Progenitor cell of endocrine pancreas (in vitro differentiated cells): ENCODE measurements at places on chromosomes 13 and 19. TPM values are rescaled to one million over a fixed set of nuclear protein-coding genes. Genes with fewer than 3 reads are reported as not detected.

GRCh38 chr13:57734306-57734705 is 102.8 kb downstream of the PCDH17 start:
- H3K36me3 ChIP-seq, result no peaks in the 10 kb centered on the region
- H3K4me1 ChIP-seq, result no peaks in the 10 kb centered on the region

DNA sequence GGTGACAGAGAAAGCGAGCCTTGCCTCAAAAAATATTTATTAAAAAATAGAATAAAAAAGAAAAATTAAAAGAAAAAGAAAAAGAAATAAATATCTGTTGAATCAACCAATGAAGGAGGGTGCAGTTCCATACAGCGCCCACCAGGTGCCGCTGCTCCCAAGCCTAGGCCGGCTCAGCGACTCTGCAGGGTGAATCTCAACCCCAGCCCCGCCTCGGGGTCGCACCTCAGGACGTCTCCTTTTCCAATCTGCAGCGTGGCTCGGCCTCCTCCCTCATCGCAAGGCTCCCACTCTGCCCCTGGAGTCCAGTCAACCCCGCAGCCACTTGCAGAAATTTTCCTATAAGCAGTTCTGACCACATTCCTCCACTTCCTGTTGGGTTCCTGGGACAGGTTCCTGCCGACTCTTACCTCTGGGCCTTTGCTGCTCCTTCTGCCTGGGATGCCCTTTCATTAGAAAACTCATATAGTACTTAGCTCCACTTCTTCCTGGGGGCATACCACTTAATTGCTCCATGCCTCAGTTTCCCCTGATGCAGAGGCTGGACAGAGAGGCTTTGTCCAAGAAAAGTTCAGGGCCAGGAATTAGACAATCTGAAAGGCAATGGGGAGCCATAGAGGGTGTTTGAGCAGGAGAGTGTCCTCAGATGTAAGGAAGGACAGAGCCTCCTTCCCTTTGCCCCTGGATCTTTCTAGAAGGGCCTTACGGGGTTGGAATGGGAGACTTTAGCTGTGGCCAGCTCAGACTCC is 24.3 kb downstream of the NFILZ start:
- DNase-seq, result peak; percentile 61
- H3K27me3 ChIP-seq, result peaks cover 20% of the 10 kb centered on the region
- no peaks in the 10 kb centered on the region for H3K36me3 ChIP-seq
- no peak overlapping the region for H3K27ac ChIP-seq
- no peaks in the 10 kb centered on the region for H3K4me1 ChIP-seq
- peak overlapping the region; percentile 61 for H3K4me3 ChIP-seq

GRCh38 chr19:53531457-53531856 is 6.5 kb upstream of the ZNF331 start:
- DNase-seq, result no peak
- H3K36me3 ChIP-seq, result no peaks in the 10 kb centered on the region
- no peaks in the 10 kb centered on the region for H3K27me3 ChIP-seq
- H3K4me3 ChIP-seq, result no peak overlapping the region
- H3K4me1 ChIP-seq, result peaks cover 5% of the 10 kb centered on the region

GRCh38 chr19:30865511-30865910 is 483.7 kb downstream of the TSHZ3 start:
- peaks cover 9% of the 10 kb centered on the region for H3K27me3 ChIP-seq
- H3K36me3 ChIP-seq, result no peaks in the 10 kb centered on the region
- no peaks in the 10 kb centered on the region for H3K4me1 ChIP-seq
- H3K27ac ChIP-seq, result no peak overlapping the region
- no peak for DNase-seq
- H3K4me3 ChIP-seq, result no peak overlapping the region

GRCh38 chr13:23319883-23320224 is 113.6 kb downstream of the SACS start:
- H3K36me3 ChIP-seq, result no peaks in the 10 kb centered on the region
- H3K27me3 ChIP-seq, result no peaks in the 10 kb centered on the region

- no peak overlapping the region for H3K27ac ChIP-seq
- peaks cover 55% of the 10 kb centered on the region for H3K27me3 ChIP-seq
- no peak for DNase-seq
- H3K36me3 ChIP-seq, result no peaks in the 10 kb centered on the region
- H3K4me1 ChIP-seq, result no peaks in the 10 kb centered on the region
Observed at GRCh38 chr13:25295228-25295627, 6.2 kb upstream of the NUP58 start.

- H3K27ac ChIP-seq, result no peak overlapping the region
- no peaks in the 10 kb centered on the region for H3K36me3 ChIP-seq
- DNase-seq, result no peak
- no peaks in the 10 kb centered on the region for H3K27me3 ChIP-seq
- no peaks in the 10 kb centered on the region for H3K4me1 ChIP-seq
Observed at GRCh38 chr13:103788061-103788652, 721.9 kb upstream of the SLC10A2 start.

DNA sequence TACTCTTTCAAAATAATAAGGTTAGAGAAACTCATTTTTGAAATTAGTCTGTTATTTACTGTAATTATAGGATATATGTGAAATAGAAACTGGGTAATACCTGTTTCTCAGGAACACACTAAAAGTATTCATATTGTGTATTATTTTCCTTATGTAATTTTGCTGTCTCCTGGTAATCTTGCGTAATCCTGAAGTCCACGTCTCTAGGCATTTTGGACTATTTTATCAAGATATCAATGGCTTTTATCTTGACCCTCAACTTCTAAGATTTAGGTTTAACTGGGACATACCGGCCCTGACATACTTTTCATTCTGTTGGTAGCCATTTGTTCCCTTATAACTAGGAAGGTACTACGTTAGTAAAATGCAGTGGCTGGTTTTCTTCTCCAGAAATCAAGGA is 80.3 kb downstream of the PAN3 start:
- no peak overlapping the region for H3K4me3 ChIP-seq
- no peaks in the 10 kb centered on the region for H3K4me1 ChIP-seq
- H3K36me3 ChIP-seq, result peaks cover 9% of the 10 kb centered on the region
- H3K27me3 ChIP-seq, result no peaks in the 10 kb centered on the region

GRCh38 chr19:45385392-45386221 is 15.2 kb upstream of the ERCC2 start:
- H3K27me3 ChIP-seq, result peaks cover 7% of the 10 kb centered on the region
- no peak for DNase-seq
- no peak overlapping the region for H3K4me3 ChIP-seq
- H3K36me3 ChIP-seq, result peaks cover 1% of the 10 kb centered on the region
- no peaks in the 10 kb centered on the region for H3K4me1 ChIP-seq
- no peak overlapping the region for H3K27ac ChIP-seq

Gene ZNF729
- total RNA-seq, result not detected in 2 replicates

Gene SLC10A2
- not detected in 2 replicates for total RNA-seq

Gene TEAD2
- total RNA-seq, result 226 and 235 TPM in 2 replicates

Gene ANGPTL8
- total RNA-seq, result not detected in 2 replicates
